ENCODE measurements at places on chromosomes 1 and 21.

DNA sequence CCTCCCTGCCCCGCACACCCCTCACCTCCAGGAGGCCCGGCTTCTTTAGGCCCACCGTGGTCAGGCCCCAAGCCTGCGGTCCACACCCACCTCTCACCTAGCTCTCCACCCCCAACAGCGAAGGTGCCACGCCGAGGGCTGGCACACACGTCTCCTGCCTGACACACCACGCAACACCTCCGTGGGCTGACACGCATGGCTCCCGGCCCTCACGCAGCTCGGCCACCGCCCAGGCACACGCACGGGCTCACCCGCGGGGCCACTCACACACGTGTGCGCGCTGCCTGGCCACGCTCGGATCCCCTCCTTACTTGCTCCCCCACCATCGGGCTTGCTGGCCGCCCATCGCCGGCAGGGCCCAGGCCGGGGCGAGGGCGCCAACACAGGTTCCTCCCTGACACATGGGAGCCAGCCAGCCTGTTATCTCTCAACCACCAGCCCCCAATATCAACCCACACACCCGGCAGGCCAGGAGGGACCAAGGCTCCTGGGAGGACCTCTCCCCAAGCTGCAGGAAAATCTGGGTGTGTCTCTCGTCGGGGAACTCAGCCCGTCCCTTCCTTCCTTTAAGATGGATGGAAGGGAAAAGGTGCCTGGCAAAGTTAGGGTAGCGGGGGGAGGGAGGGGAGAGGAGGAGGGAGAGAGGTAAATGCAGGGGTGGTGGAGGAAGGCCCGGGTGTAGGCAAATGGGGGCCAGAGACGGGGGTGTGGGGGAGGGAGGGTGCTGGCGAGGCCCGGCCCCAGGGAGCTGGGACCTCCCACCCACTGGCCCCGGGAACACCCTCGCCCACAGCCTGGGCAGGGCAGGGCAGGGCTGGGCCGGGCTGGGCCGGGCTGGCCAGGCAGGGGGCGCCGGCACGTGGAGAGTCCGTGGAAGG, 546 bp downstream of the ELOVL1 start:
- peak; percentile 34 for DNase-seq

DNA sequence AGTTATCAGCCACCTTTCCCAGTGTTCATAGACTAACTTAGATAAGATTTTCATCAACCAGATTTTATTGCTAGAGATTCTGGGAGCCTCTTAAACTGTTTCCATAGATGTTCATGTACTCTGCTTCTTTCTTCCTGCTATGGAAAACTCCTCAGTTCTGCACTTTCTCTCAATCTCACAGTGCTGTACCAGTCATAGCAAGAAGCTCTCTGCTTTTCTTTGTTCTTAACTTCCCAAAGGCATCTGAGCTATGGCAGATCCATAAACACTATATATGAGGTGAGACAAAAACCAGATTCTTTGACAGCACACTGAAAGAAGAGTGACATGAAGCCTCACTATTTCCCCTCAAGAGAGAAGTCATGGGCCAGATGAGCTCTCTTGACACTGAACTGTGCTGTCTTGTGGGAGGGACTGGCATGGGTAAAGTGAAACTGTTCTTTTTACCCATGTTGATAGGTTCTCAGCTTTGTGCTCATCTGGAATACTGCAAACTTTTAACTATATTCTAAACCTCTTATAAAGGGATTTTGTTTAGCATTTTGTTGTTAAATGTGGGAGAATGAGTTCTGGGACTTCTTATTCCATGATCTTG, 64.2 kb upstream of the LYPLAL1 start:
- DNase-seq: no peak

DNA sequence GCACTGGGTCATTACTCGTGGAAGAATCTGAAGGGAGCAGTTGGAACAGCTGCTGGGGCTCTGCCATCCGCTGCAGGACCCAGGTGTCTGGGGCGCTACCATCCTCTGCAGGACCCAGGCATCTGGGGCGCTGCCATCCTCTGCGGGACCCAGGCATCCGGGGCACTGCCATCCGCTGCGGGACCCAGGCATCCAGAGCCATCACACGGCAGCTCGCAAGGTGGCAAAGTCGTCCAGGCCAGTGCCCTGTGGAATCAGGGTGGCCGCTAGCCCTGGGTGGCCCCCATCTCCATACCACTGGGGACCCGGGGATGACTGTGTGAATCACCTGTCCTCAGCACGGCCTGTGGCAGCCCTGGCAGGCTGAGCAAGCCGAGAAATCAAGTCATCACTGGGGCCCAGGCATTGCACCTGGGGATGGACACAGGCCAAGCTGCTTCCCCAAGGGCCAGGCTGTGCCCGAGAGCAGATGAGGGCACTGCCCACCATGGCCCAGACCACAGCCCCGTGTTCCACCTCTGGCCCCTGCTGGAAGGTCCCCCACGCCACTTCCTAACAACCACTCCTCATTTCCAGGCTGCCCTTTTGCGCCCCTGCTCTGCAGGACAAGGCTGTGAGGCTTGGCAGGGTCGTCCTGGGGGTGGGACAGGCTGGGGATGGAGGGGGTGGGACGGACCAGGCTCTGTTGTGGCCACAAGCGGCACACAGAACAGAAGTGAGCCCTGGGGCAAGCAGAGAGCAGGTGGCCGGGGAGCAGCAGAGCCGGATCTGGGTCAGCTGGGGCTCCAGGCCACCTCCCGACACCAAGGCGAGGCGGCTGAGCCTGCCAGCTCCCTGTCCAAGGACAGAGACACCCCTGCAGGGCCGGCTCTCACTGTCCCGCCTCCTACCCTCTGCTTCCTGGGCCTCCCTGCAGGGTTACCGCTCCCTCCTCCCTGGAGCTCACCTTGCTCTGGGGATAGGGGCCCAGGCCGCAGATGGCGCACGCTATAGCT, 12.7 kb downstream of the GABRD start:
- DNase-seq: no peak

GRCh38 chr21:29854795-29855194, 85.0 kb downstream of the GRIK1 start:
- no peak for DNase-seq

- DNase-seq: no peak
Observed at GRCh38 chr1:67937651-67938050, 104.4 kb upstream of the GNG12 start.

GRCh38 chr1:9181990-9182783, 52.4 kb upstream of the H6PD start:
- no peak for DNase-seq

DNA sequence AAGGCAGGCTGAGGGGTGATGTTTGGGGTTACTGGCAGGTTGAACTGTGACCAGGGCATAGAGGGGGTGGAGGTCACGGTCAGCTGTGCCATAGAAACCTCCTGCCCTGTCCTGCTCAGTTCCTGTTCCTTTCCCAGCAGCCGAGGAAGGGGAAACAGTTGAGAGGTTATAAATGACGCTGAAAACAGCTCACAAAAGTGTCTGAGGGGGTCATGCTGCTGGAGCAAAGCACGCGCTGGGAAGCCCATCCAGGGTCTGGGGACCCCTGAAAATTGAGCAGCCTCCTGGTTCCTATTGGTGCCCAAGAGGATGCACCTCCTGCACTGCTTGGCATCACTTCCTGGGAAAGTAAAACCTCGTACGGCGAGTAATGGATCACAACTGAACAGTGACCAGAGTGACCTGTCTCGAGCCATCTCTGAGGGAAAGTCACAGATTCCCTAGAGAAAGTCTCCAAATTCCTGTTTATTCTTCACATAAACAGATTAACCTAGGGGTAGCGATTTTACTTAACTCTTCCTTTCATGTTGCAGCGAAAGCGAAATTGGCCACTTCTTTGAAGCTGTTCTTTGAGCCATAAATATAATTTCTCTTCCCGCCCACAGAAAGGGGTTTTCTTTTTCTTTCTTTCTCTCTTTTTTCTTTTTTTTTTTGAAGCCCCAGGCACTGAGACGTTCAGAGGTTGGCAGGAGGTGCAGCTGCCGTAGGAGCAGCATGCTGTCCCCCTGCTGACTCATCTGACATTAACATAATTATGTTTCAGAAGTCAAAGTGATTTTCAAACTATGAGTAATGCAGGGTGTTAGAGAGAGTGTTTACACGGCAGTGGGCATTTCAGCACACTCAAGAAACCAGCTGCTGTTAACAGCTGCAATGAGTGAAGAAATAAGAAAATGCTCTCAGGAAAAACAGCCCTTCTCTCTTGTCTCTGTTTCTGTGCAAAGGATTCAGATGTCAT, 41.8 kb upstream of the ATF3 start:
- DNase-seq: no peak

GRCh38 chr21:43886565-43886964, 21.5 kb downstream of the AGPAT3 start:
- no peak for DNase-seq

- peak; percentile 29 for DNase-seq
Observed at GRCh38 chr21:39314143-39315027, 953 bp upstream of the BRWD1 start.

DNA sequence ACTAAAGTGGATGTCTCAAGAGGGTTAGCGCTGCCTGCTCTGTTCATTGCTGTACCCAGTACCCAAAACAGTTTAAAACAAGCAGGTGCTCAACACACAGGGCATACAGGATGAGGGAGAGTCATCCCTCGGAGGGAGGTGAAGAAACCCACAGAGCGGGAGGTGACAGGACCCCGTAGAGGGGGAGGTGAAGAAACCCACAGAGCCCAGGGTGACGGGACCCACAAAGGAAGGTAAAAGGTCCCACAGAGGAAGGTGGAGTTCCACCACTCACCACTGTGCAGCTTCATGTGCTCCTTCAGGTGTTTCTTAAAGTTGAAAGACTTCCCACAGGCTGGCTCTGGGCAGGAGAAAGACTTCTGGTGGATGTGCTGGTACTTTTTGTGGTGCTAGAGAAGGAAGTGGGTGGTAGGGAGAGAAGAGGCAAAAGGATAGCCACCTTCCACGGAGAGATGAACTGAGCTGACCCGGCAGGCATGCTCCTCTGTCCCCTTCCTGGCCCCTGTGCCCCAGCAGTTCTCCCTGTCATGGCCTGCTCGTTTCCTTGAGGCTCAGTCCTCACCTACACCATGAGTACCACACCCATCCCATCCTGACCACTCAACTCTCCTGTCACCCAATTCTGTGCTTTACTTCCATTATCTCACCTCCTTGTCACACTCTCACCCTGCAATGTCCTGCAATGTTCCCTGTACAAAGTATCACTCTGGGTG, 5.1 kb downstream of the ZNF692 start:
- DNase-seq: no peak

GRCh38 chr1:186188004-186188539, 187.0 kb downstream of the TPR start:
- no peak for DNase-seq

- no peak for DNase-seq
Observed at GRCh38 chr21:33238146-33238545, 8.4 kb downstream of the IFNAR2 start.

GRCh38 chr1:228751360-228752098, 16.2 kb downstream of the RHOU start:
- DNase-seq: no peak

DNA sequence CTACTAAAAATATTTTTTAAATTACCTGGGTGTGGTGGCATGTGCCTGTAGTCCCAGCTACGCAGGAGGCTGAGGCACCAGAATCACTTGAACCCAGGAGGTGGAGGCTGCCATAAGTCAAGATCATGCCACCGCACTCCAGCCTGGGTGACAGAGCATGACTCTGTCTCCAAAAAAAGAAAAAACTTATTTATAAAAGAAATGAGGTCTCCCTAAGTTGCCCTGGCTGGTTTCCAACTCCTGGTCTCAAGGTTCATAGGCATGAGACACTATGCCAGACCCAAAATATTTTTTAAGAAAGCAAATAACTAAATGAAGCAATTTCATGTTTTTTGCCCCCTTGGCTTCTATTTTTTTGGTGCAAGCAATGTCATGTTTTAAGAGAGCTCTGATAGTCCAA, 32.9 kb downstream of the EIF4G3 start:
- DNase-seq: no peak

GRCh38 chr1:39214998-39215873, 10.7 kb downstream of the MACF1 start:
- DNase-seq: no peak

GRCh38 chr1:201813226-201813625, 15.7 kb upstream of the IPO9 start:
- no peak for DNase-seq

DNA sequence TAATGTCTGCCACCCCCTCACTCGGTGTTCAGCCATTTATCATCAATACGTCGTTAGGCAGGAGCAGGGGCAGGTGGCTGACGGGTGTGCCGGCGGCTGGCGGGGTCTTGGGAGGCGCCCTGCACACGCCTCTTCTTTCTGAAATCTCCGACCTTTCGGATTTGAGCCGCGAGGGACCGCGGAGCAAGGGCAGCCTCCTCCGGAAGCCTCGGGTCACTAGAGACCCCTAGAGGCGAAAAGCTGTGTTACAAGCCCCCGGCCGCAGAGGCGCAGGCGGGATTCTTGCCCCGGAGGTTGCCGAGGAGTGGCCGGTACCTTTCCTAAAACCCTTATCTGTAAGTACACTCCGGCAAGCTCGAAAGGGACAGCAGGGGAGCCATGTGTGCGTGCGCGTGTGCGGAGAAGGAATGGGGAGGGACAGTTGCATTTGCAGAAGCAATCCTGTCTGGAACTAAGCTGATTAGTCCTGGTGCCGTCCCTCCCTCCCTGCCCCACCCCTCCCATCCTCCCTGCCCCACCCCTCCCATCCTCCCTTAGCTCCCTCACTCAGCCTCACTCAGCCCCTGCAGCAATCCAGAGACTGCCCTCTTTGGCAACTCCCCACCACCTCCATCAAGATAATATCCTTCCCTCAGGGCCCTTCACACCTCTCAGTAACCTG, 11.0 kb downstream of the BRINP2 start:
- peak; percentile 25 for DNase-seq

All from NCI-H1694 (cell line).